Gastrocnemius medialis (tissue), 4 donors: ENCODE measurements at places on chromosomes 12 and 14.

GRCh38 chr12:46462641-46463355 lies 90.2 kb upstream of the SLC38A2 start:
- DNase-seq: no peak

DNA sequence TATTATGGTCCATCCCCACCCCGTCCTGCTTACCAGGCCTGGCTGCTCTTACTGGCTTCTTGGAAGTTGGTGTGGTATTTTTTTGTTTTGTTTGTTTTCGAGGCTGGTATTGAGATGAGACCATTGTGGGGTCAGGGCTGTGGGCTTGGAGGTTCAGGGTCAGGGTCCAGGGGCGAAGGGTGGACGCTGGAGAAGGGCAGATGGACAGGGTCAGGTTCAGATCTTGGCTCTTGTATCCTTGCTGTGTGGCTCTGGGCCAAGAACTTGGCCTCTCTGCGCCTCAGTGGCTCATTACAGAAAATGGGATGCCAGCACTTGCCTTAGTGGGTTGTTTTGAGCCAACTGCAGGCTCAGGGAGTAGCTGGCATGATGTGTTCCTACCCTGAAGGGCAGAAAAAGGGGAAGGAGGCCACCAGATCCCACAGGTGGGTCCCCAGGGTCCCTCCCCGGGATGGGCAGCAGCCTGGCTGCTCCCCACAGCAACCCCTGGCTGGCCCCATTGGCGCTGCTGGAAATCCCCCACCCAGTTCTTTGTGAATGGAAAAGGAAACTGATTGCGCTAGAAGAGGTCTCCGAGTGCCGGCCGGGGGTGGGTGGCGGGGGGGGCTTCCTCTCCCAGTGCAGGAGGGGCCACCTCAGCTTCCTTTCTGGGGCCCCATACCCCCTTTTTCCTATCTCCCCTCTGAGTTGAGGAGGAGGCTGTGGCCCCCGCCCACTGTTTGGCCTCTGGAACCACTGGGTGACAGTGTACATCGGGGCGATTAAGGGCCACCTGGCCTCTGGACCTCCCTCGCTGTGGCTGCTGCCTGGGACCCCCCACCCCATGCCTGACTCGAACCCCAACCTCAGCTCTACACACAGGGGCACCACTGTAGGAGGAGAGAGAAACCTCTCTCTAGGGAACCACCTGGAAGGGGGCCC lies 25.0 kb downstream of the SH2B3 start:
- DNase-seq: no peak

DNA sequence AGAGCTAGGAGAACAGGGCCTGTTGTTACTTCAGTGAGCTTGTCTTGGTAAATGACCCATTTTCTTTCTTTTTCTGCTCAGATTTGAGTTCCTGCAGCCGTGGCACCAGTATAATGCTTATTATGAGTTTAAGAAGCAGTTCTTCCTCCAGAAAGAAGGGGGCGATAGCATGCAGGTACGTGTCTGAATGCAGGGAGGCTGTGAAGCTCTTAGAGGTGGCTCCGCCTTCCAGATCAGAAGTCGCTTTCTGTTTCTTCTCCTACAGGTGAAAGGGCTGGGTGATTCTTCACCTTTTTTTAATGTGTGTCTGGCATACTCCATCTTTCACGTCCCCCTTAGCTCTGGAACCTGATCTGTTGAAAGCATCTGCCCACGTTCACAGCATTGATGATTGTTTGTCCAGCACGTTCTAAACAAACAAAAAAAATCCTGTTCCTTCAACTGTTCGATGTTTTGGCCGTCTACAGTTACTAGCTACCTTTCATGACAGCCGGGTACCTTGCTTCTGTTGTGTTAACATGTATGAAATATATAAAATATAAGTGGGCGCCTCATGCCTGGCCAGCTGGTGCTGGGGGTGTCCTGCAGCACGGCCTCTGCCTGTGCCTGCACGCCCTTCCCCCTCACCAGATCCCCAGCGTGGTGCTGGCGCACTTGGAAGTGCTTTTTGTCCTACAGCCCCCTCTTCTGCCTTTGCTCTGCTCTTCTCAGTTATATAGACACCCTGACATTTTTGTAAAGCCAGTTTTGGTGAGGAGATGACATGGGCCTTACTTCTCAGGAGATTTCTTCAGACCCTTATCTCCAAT lies 44.6 kb downstream of the SFSWAP start:
- no peak for DNase-seq

DNA sequence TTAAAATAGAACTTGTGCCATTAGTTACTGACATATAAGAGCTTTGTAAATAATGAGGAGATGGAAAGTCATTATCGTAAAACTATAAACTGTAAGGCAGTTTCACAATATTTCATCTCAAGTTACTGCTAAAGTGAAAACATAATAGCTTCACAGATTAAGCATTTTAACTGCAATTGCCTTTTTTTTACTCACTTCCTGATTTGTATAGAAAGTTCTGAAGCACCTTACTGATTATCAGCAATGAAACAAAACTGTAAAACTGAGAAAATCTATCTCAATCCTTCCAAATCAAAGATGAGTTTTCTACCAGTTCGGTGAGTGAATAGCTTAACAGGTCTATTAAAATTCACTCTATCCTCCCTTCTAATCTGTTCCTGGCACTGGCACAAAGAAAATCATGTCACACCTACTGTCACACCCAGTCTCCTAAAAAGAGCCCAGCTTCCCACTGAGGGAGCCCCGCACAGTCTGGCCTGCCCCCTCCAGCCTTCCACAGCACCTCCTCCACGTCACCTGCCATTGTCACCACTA lies 161.4 kb upstream of the ABCD2 start:
- DNase-seq: no peak

DNA sequence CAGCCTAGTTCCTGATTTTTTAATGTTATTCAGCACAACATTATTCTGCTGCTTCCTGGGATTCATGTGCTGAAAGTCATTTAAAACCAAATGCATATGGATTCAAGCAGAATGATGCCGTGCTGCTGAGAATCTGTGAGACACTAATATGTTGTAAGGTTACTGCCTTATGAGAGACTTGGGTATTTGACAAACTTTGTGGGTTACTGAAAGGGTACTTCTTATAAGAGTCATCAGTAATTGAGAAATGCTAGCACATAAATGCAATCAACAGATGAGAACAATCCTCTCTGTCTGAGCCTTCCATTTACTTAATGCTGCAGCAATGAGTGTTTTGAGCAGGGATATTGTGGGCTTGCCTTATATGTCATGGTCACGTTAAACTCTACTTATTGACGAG lies 175.7 kb downstream of the NPAS3 start:
- DNase-seq: no peak

DNA sequence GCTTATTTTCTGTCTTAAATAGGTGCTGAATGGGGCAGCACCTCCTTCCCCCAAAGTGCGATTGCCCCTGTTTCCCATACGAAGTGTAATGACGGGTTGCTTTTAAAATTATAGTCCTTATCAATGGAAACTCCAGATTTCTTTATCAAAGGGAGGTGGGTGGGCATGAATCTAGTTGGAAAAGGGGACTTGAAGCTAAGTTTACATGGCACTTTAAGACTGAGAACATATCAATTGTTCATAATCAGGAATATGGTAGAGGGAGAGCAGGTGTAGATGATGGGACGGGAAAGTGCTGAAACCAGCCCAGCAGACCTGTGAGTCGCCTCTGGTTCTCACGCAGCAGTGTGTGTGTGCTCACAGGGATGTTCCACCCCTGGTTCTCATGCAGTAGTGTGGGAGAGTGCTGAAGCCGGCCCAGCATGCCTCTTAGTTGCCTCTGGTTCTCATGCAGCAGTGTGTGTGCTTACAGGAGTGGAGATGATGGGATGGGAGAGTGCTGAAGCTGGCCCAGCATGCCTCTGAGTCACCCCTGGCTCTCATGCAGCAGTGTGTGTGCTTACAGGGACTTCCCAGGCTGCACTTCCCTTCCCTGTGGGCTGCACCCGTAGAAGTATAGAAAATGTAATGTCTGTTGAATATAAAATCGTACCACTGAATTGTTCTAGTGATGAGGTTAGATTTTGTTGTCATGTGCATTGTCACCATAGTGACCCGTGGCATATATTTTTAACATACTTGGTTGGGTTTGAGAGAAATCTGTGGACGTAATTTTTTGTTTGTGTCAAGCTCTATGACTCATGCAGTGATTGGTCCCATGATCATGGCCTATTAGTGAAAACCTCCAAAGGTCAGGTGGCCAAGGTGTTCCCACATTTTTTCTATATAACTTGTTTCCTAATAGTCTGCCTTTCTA lies 51.6 kb downstream of the GPATCH2L start:
- no peak for DNase-seq

DNA sequence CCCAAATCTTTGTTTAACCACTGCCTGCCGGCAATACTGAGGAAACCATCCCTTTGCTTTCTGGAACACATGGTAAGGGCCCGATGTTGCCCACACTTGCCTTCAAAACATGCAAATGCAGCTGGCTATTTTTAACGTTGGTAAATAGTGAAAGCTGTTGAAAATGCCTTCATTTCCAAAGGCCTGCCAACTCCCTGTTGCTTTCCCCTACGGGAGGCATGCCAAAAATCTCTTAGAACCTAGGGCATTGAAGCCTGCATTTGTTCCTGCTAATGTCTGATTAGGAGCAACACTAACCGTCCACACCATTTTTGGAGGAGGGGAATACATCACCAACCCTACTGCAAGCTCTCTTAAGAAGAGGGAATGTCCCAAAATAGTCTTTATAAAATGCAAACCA lies 152.6 kb upstream of the NOS1 start:
- DNase-seq: no peak

DNA sequence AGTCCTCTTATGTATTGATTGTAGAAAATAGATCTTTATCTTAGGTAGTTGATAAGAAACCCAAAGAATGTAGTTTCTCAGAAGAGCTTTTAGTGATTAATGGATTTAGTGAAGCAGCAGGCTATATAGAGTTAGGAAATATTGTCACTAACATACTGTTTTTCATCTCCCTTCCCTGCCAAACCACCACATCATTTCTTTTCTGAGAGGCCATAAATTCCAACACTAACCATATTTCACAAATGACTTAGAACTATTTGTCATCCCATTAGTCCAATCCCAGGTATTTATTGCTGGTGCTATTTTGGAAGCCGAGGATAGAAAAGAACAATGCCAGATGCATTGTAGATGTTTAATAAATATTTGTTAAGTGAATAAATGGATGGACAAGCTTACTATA lies 185.7 kb downstream of the KICS2 start:
- no peak for DNase-seq

DNA sequence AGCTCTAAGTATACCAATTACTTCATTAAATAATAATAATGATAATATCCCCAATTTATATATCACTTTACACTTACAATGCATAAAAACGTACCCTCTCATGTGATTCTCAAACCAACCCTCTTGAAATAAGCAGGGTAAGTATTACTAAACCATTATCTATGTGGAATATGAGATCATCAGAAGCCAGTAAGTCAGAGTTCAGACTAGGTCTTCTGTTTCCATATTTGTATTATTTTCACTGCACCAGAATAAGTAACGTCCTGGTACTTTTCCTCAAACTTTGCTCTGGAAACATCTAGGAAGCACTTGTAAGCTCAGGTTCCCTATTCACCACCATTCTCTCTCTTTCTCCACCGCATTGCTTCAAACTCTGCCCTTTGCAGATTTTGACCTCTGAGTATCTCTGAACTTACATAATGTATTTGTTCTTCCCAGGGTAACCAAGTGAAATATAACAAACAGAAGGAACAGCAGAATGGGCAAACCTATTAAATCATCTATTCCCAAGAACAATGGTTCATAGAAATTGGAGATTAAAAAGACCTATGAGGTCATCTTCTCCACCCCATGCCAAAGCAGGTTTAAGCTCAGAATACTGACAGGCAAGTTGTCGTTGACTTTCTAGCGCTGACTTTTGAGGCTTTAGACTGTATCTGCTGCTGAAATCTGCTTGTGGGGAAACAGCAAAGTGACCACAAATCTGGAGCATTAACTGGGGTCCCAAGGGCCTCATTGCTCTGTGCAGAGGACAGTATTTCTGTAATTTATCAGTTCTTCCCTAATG lies 161.3 kb upstream of the FAR2 start:
- DNase-seq: no peak
